ENCODE measurements at places on chromosomes 16 and 17. TPM values are rescaled to one million over a fixed set of nuclear protein-coding genes. Genes with fewer than 3 reads are reported as not detected.
A peak's percentile ranks its signal among the peaks of the same experiment; 100 is the strongest.

DNA sequence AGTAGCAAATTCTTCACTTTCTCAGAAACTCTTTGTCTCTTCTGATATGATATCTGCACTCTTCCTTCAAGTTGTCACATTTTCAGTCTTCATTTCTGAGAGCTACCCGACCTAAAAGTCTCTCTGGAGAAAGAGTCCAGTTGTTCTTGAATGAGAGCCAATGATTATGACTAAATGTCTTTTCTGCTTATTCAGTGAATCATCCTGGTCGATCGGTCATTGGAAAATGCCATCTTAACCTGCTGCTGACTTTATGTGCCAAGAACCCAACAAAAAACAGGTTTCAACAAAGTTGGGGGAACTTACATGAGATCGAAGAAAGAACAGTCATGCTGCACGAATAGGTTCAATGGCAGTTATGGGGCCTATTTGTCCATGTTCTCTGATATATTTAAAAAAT, 15.9 kb downstream of the SOX9 start:
- DNase-seq: no peak

DNA sequence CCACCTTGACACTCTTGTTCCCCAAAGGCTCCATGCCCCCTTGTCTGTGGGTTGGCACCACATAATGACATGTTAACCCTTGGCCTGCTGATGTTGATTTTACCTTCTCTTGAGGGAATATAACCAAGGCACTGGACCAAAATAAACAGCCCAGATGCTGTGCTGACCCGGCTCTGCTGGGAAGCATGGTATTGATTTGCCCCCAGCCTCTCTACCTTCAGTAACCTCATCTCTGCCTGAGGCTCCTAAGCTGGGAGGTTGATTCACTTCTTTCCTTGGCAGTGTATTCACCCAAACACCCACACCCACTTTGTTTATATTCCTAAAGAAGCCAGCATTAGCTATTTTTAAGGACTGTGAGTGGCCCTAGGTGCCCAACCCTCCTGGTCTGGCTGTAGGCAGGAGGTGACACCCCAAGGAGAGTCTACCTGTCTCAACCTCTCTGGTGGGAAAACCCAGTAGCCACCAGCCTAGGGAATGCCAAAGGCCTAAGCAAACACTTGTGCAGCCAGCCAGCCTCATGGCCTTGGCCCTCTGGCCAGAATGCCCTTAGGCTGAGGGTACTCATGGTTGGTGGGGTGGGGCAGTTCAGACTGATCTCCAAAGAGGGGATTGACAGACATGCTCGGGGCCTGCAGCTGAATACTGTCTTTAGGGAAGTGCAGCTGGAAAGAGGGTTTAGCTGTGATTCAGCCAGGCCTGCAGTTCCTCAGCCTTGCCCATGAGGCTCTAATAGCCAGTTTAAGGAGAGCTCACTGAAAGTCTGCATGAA, 42.7 kb downstream of the GNAO1 start:
- DNase-seq: no peak

GRCh38 chr17:39576187-39576586, 31.5 kb downstream of the NEUROD2 start:
- DNase-seq: no peak

DNA sequence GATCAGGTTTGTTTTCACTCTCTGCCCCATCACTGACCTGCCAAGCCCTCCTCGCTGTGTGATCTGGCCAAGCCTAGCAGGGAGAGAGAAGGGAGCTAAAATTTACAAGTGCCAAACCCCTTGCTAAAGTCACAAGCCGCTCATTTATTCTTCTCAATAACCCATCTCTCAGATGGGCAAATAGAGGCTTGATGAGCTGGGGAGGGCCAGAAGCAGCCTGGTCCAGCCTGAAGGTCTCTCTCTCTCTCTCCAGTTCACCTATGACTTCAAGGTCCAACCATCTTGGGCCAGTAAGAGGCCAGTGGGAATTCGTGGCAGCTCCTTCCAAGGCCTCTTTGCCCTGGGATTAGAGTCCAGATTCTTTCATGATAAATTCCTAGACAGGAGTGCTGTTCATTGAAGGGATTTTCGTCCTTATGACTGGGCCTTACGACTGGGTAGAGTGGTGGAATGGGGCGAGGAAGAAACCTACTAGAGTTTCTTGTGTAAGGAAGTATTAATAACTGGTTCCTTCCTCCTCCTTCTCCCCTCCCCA, 3.4 kb downstream of the CA7 start:
- DNase-seq: no peak

DNA sequence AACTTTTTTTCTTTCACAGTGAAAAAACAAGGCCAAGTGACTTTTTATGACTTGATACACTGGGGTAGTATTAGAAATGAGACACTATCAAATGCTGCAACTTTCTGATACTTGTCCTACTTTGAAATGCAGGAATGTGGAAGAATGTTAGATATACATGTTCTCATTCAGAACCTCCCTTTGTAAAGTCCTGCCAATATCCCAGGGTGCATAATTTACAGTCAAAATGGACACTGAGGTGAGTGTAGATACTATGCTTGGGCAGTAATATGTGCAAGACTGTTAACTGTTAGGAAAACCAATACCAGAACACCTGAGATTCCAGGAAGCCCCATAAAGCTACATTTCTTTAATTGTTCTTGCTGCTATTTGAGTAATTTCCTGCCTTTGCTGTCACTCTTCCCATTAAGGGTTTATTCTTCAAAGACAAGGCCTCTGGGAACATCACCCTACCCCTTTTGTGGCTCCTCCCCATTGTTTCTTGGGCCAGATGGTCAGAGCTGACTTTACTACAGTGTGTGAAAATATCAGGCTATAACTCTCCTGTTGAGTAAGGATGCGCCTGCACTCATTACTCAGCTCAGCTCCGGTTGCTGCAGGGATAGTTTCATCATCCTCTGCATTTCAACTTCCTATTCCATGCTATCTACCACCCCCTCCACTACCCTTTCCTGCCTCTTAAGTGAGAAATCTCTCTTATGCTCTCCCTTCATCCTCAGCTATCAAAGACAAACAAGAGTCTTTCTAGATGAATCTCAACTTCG, 48.7 kb downstream of the TMEM100 start:
- no peak for DNase-seq

DNA sequence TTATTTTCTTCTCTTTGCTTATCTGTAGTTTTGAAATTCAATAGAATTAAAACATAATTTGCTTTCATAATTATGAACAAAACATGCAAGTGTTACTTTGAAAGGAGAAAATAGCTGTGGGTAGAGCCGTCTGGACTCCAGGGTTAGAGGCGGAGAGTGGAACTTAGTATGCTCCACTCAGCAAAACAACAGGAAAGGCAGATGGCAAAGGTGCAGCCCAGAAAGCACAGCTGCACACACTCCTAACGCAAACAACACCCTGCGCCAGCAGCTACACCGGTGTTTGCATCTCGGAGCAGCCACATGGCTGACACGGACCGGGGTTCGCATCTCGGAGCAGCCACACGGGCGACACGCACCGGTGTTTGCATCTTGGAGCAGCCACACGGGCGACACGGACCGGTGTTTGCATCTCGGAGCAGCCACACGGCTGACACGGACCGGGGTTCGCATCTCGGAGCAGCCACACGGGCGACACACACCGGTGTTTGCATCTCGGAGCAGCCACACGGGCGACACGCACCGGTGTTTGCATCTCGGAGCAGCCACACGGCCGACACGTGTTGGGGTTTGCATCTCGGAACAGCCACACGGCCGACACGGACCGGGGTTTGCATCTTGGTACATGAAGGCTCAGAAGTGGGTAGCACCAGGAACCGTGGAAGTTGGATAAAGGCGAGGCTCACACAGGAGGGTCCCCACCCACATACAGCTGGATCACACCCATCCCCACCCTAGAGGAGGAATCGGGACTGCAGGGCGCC, 12.2 kb upstream of the CAPN15 start:
- no peak for DNase-seq

- no peak for DNase-seq
These were observed 2.3 kb upstream of the CLUH start for GRCh38 chr17:2713881-2714280.

DNA sequence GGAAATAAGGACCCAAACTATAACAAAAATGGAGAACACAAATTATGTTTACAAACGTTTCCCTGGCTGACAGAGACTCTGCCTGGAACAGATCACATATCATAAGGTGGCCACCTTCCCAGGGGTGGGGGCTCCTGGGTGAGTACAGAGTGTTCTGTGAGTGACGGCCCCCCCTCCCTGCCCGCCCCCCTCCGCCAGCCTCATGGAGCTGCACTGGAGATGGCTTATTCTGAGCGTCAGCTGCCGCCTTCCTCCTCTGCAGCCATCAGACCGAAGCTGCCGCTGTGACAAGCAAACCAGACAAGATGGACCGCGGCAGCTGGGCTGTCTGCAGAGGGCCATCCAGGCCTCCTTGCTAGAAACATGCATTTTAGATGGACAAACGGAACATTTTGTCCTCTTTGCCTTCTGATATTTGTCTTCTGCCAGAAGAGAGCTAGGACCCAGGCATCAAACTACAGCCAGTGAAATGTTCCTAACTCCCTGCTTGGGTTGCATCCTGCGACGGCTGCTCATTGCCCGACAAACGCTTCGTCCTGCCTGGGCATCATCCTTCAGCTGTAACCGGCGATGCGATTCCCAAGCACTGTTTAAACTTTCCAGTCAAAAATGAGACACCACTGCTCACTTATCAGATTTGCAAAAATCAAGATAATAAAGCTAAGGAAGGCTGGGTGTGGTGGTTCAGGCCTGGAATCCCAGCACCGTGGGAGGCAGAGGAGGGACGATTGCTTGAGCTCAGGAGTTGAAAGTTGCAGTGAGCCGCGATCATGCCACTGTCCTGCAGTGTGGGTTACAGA, 15.3 kb upstream of the RPTOR start:
- no peak for DNase-seq

DNA sequence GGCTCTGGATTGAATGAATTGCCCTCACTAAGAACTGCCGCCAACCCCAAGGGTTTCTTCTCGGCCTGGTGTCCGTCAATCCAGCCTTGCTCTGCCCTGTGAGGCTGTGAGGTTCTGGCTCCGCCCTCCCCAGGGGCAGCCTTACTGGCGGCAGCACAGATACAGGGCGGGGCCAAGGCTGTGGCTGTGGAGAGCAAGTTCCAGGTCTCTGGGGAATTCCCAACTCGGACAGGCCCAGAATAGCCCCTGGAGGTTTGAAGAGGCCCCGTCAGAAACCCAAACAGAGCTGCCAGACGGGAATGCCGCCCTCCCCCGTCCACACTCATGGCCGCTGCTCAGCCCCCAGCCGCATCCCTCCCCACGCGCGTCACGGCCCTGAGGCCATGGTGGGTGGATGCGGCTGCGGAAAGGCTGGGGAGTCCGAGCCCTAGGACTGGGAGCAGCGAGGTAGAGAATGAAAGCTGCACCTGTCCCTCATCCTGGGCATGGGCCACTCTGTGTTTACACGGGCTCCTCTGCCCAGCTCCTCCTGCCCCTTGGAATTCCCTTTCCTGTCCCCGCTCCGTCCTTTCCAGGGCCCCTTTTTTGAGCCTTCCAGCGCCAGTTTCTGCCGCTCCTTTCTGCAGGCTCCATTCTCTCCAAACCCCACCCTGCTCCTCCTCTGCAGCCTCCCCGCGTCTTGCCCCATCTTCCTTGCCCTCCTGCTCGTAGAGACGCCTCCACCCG, 660 bp upstream of the PRRT2 start:
- peak; percentile 82 for DNase-seq

GRCh38 chr17:64741038-64741641, 79.0 kb upstream of the SMURF2 start:
- no peak for DNase-seq

DNA sequence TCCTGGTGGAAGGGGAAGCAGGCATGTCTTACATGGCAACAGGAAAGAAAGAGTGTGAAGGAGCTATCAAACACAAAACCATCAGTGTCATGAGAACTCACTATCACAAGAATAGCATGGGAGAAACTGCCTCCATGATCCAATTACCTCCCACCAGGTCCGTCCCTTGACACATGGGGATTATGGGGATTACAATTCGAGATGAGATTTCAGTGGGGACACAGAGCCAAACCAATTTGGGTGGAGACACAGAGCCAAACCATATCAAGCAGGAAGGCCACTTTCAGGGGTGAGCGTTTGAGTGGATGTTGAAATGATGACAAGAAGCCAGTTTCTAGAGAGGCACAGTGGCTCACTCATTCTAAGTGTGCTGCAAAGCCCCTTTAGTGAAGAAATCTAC, 143.8 kb downstream of the CPPED1 start:
- DNase-seq: no peak

- peak; percentile 41 for DNase-seq
These were observed 12.4 kb downstream of the MRPL27 start for GRCh38 chr17:50360486-50361115.

GRCh38 chr17:33266611-33267010, 26.5 kb downstream of the ASIC2 start:
- DNase-seq: no peak

DNA sequence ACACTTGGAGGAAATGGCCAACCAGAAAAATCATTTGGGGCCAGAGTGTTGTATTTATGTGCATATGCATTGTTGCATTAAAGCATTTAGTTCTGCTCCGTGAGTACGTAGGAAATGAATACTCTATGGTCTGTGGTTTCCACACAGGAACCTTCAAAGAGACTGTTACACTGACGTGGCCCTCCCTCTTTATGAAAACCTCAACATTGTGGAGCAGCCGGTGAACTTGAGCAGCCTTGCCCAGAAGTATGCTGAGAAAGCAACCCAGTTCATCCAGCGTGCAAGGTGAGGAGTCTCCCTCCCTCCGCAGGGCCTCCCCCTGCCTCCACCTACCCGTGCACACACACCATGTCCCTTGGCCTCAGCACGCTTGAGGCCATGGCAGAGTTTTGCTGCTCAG, 65.2 kb downstream of the ARSG start:
- peak; percentile 88 for DNase-seq

DNA sequence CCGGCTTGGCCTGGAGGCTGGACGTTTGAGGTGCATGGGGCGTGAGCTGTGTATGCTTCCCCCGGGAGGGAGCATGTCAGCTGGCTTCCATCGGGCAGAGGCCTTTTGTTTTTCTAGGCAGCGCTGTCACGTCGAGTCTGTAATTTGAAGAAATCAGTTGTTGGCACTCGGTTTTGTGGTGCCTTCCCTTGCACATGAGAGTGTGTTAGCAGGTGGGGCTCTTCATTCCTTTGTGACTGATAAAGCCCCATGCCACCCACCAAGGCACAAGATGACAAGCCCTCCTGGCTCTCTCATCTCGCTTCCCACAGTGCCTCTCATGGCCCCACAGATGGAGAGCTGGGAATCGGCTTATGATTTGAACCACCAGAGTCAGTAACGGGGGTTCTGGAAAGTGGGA, 72.1 kb downstream of the BANP start:
- no peak for DNase-seq

GRCh38 chr17:81423698-81424071, 28.4 kb downstream of the BAHCC1 start:
- DNase-seq: no peak

- DNase-seq: no peak
These were observed 25.8 kb upstream of the CLEC18A start for GRCh38 chr16:69925311-69925710.

Gene SLFN12L
- total RNA-seq: 115 TPM

Gene TNK1
- total RNA-seq: 2.6 TPM

Gene BICDL2
- total RNA-seq: 0.94 TPM

Gene CCL7
- total RNA-seq: not detected

Gene GH2
- not detected for total RNA-seq

Gene C1QL1
- 0.68 TPM for total RNA-seq

Gene CX3CL1
- total RNA-seq: not detected
